Activated naive CD8-positive, alpha-beta T cell treated with anti-CD3 and anti-CD28 coated beads, Interleukin-2, amount 50 U/mL, for 24 hours (primary cell): ENCODE measurements at places on chromosomes 1 and 21.
A peak's percentile ranks its signal among the peaks of the same experiment; 100 is the strongest.

- H3K27ac ChIP-seq = no peak overlapping the region
- H3K4me3 ChIP-seq = no peak overlapping the region
- no peaks in the 10 kb centered on the region for H3K27me3 ChIP-seq
- DNase-seq = no peak
- H3K36me3 ChIP-seq = peaks cover 8% of the 10 kb centered on the region
Observed at GRCh38 chr1:193658081-193658480, 471.7 kb upstream of the B3GALT2 start.

- peaks cover 2% of the 10 kb centered on the region for H3K27me3 ChIP-seq
- H3K4me3 ChIP-seq = no peak overlapping the region
- H3K27ac ChIP-seq = no peak overlapping the region
- no peak for DNase-seq
Observed at GRCh38 chr1:57102561-57103326, 136.9 kb upstream of the C8B start.

DNA sequence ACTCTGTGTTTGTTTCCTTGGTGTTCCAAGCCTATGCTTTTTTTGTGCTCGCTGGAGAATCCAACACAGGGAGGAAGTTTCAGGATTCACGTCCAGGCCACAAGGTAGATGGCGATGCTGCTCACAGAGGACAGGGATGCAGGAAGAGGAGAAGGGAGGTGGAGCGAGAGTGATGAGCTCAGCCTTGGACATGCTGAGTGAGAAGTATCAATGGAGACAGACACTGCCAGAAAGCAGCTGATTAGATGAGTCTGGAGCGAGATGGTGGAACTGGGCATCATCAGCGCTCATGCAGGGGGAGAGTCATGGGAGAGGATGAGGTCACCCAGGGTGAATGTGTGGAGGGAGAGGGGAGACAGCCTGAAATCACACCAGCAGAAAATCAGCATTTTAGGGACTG is 110.0 kb downstream of the GLUL start:
- no peaks in the 10 kb centered on the region for H3K27me3 ChIP-seq
- H3K27ac ChIP-seq = no peak overlapping the region
- H3K4me3 ChIP-seq = no peak overlapping the region

DNA sequence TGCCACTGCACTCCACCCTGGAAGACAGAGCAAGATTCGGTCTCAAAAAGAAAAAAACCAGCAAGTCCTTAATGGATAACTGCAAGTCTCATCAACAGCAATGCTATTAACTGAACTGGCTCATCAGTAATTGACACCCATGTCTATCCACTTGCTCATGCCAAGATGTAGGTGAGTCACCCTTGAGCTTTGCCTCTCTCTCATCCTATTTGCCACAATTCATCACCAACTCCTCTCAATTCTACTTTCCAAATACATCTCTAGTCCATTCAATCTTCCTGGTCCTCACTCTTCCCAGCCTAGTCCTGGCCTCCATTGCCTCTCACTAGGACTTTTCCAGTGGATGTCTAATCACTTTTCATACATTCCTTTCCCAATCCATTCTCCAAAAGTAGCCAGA is 103.7 kb upstream of the PRMT6 start:
- no peaks in the 10 kb centered on the region for H3K36me3 ChIP-seq
- no peaks in the 10 kb centered on the region for H3K4me1 ChIP-seq
- H3K27me3 ChIP-seq = no peaks in the 10 kb centered on the region
- H3K4me3 ChIP-seq = no peak overlapping the region
- no peak overlapping the region for H3K27ac ChIP-seq
- DNase-seq = no peak

GRCh38 chr1:119779869-119780356 is 11.2 kb upstream of the HMGCS2 start:
- peaks cover 8% of the 10 kb centered on the region for H3K27me3 ChIP-seq
- H3K36me3 ChIP-seq = no peaks in the 10 kb centered on the region
- peaks cover 10% of the 10 kb centered on the region for H3K4me1 ChIP-seq
- H3K27ac ChIP-seq = no peak overlapping the region
- no peak overlapping the region for H3K4me3 ChIP-seq

DNA sequence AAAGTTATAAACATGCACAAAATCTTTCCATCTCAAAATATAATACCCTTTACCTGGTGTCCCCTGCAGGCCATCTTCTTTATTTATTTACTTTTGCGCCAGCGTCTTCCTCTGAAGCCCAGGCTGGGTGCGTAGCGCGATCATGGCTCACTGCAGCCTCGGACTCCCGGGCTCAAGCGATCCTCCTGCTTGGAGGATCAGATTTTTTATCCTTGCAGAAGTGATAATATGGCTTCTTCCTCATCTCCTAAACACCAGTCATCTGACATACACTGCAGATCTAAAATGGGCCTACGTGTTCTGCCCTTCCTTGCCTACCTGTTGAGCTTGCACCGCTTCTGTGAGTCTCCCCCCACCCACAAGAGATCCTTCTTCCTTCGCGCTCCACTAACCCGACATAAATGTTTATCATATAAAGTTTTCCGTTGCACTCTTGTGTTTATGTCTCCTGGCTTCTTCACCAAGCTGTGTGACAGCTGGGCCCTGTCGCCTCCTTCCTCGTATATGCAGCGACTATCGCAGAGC is 506 bp upstream of the SRP9 start:
- DNase-seq = no peak
- H3K36me3 ChIP-seq = peaks cover 22% of the 10 kb centered on the region
- H3K27me3 ChIP-seq = no peaks in the 10 kb centered on the region
- no peak overlapping the region for H3K4me3 ChIP-seq
- peaks cover 24% of the 10 kb centered on the region for H3K4me1 ChIP-seq

DNA sequence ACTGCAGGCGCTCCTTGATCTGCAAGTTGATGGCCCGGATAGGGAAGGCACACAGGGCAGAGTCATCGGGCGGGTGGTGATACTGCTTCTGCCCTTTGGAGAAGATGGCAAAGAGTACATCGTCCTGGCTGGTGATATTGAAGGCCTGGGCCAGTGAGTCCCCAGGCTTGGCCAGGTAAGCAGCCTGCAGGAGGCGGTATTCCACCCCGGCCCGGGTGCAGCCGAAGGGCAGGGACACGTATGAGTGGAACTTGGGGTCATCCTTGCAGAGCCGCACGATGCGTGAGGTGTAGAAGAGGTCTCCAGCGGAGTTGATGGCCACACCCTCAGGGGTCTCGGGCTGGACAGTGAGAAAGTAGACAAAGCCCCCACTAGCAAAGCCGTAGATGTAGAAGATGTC is 27.4 kb downstream of the PLXNA2 start:
- no peak overlapping the region for H3K27ac ChIP-seq
- no peaks in the 10 kb centered on the region for H3K36me3 ChIP-seq
- peaks cover 5% of the 10 kb centered on the region for H3K4me1 ChIP-seq

GRCh38 chr1:227073786-227074185 is 133.7 kb downstream of the COQ8A start:
- no peaks in the 10 kb centered on the region for H3K36me3 ChIP-seq
- no peak for DNase-seq
- no peak overlapping the region for H3K27ac ChIP-seq
- no peak overlapping the region for H3K4me3 ChIP-seq

DNA sequence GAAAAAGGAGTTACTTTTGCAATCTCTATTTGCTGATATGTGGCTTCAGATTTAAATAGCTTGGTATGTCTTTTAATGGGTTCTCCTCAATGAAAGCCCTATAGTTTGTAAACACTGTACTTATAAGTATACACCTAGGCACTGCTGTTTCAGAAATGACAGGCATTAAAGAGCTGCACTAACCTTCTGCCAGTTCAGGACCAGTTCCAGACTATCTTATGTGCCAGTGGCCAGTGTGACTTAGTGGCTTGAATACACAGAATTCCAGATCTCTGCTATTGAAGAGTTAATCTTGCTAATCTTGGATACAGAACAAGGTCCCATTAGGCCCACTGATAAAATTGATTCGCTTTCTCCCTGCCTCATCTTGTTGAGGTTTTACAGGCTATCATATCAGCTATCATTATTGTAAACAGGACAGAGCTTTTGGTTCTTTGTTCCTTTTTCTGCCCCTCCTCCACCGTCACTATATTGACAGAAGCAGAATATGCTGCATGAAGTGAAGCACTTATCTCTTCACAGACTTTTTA is 337.5 kb downstream of the LRRIQ3 start:
- no peak overlapping the region for H3K27ac ChIP-seq
- no peak overlapping the region for H3K4me3 ChIP-seq
- H3K4me1 ChIP-seq = no peaks in the 10 kb centered on the region
- no peak for DNase-seq

- no peak for DNase-seq
- H3K36me3 ChIP-seq = no peaks in the 10 kb centered on the region
- H3K27me3 ChIP-seq = no peaks in the 10 kb centered on the region
- H3K4me1 ChIP-seq = no peaks in the 10 kb centered on the region
Observed at GRCh38 chr1:189141056-189141455, 1336.6 kb downstream of the BRINP3 start.

DNA sequence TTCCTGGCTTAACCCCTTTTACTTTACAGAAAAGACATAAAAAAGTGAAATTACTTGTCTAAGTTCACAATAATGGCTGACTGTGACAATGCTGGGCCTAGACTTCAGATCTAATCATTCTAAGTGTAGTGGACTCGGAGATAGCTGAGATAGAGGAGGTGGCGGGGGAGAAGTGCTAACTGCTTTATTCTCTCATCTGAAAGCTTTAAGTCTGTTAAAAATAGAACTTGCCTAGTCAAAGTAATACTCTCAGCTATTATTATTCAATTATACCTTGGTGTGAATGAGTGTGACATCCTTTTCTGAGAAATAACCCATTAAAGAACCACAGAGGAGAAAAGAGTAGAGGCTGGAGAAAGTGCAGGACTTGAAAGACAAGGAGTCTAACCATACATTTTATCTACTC is 96.1 kb upstream of the OLIG2 start:
- H3K4me1 ChIP-seq = peaks cover 39% of the 10 kb centered on the region
- H3K36me3 ChIP-seq = peaks cover 4% of the 10 kb centered on the region
- peak overlapping the region; percentile 67 for H3K27ac ChIP-seq
- H3K4me3 ChIP-seq = peak overlapping the region; percentile 10
- DNase-seq = no peak
- no peaks in the 10 kb centered on the region for H3K27me3 ChIP-seq

DNA sequence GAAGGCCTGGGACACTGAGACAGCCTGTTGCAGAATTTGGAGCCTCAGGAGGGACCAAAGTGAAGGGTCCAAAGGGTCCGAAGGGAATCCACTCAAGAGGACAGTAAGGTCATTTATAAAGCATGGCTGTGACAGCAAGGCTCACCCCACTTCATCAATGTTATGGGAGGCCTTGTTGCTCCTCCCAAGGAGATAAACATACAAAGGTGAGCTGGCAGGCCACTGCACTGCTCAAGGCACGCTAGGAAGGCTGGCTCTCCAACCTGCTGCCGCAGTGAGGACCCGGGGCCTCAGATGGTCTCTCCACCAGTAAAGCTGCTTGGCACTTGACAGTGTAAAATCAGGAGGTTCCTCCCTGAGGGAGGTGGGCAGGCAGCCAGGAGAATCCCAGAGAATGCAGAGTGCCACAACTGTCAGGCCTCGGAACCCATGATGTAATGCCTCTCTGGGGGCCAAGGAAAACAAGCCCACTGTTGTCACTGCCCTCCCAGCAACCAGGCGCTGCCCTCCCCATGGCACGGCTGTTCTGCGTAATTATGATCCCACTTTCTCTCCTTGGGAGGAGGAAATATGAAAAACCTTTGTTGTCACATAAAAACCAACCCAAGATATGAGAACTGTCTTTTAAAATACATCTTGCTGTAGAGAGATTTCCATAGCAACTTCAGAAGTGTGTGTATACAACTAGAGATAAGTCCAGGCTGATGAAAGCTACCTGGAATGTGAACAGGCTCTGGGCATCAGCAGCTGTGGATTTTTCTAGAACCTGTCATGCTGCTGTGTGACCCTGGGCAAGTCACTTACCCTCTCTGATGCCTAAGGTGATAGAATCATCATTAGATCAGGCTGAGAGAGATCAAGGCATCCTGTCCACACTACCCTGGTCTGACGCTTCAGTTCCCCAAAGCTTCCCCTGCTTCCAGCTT is 102.5 kb downstream of the KCNN3 start:
- peaks cover 13% of the 10 kb centered on the region for H3K4me1 ChIP-seq
- no peak for DNase-seq
- H3K27me3 ChIP-seq = peaks cover 14% of the 10 kb centered on the region
- H3K27ac ChIP-seq = no peak overlapping the region

DNA sequence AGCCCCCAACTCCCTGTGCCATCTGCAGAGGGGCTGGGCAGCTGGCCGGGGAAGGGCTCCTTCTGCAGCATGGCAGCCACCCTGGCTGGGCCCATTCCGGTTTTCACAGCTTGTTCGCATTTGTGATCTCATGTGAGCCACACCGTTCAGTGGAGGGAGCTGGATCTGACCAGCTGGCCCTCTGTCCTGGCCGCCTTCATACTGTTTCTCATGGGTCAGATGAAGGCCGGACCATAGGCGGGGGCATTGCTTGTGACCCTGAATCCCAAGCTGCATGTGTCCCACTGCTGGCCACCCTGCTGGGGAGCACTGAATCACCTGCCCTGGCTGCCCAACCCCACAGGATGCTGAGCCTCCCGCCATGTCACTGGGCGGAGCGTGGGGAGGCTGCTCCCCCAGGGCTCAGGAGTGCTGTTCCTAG is 36.4 kb upstream of the PRSS38 start:
- H3K4me3 ChIP-seq = no peak overlapping the region
- H3K27me3 ChIP-seq = no peaks in the 10 kb centered on the region
- peaks cover 5% of the 10 kb centered on the region for H3K36me3 ChIP-seq
- H3K4me1 ChIP-seq = peaks cover 5% of the 10 kb centered on the region
- H3K27ac ChIP-seq = no peak overlapping the region

DNA sequence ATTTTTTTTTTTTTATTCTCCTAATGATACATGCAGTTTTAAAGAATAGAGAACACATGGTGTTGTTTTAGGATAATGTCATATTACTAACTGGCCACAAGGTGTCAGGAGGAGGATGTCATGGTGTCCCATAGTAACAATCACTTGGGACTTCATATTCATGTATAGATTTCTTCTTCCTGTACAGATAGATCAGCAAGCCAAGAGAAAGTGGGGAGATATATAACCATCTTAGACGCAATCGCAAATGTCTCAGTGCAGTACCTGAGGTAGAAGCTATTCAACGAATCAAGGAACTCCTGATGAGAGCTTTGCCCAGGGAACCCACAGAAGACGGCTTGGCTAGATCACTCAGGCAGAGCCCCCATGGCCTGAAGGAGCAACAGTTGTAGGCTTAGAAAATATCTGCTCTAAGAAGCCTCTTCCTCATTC is 12.3 kb downstream of the OR2T11 start:
- no peak overlapping the region for H3K27ac ChIP-seq
- DNase-seq = no peak
- H3K27me3 ChIP-seq = no peaks in the 10 kb centered on the region
